Dermis blood vessel endothelial cell (primary cell): ENCODE measurements at places on chromosomes 16 and 17.

DNA sequence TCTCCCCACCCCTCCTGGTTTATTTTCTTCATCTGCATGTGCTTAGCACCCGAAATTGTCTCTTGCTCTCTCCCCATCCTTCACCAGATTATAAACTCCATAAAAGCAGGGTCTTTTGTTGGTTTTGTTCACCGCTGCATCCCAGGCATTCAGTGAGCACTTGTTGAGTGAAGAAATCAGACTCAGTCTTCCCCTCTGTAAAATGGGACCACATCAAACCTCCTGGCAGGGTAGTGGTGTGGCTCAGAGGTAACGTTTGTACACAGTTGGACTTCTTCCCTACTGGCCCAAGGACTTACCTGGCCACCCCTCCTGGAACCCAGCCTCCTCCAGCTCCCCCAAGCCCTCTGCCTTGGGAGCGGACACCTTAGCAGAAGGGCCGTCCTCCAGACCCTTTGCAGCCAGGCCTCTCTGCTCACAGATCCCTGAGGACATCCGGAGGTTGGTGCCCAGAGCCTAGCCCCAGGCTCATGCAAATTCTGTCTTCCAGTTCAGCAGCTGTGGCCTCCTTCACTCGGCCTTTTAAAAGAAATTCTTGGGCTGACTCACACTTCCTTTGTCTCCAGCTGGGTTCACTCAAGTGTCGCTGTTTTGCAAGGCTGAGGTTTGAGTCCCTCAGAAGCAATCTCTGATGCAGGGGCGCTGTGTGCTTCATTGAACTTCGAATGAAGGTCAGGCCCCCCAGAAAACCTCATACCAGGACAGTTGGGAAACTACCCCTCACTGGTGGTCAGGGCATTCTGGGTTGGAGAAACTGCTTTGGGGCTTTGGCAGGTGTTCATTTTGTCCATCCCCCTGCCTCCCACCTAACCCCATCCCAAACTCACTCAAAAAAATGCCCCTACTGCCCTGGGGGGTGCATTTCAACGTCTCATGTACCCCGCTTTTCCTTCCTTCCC lies 16.8 kb upstream of the RMI2 start:
- peak; percentile 86 for DNase-seq

DNA sequence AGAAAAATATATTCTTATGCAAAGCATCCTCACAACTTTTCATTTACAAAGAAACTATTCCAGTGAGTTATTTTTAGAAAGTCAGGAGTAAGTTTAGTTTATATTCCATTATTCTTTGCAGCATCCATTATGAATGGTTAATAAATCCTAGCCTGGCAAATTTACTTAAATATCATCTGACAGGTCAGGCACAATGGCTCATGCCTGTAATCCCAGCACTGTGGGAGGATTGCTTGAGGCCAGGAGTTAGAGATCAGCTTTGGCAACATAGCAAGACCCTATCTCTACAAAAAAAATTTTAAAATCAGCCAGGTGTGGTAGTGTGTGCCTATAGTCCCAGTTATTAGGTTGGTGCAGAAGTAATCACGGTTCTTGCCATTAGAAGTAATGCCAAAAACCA lies 12.9 kb downstream of the ESRP2 start:
- DNase-seq: no peak

- DNase-seq: no peak
These were observed 4.1 kb downstream of the ACE start for GRCh38 chr17:63480826-63481487.

- peak; percentile 75 for DNase-seq
These were observed 3.4 kb downstream of the STH start for GRCh38 chr17:46002311-46002972.

DNA sequence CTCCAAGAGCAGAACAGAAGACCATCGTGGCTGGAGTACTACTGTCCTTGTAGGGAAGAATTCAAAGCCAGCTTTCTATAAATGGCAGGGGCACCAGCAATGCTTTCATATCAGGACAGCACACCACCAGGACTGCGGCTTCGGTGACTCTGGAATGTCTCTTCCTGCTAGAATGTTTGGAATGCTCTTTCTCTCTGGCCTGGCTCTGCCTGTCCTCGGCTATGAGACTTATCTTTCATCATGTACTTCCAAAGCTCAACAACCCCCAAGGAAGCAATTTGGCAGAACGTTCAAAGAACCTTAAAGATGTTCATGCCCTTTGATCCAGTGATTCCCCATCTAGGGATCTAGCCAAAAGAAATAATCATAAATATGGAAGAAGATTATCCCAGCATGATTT lies 52.7 kb upstream of the NOG start:
- DNase-seq: no peak

DNA sequence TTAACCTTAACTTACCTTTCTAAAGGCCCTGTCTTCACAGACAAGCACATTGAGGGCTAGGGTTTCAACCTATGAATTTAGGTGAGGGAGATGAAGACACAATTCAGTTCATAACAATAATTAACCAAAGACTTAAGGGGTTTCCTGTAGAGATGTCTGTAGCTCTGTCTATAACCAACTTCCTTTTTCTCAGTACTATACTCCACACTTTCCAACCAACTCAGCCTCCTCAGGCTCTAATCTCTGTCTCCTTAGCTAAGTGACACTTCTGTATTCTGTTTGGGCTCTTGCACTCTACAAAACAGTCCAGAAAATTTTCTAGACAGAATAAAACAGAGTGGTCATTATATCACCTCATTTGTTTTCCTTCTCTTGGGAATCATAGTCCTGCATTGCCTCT lies 25.8 kb downstream of the CAPNS2 start:
- no peak for DNase-seq

DNA sequence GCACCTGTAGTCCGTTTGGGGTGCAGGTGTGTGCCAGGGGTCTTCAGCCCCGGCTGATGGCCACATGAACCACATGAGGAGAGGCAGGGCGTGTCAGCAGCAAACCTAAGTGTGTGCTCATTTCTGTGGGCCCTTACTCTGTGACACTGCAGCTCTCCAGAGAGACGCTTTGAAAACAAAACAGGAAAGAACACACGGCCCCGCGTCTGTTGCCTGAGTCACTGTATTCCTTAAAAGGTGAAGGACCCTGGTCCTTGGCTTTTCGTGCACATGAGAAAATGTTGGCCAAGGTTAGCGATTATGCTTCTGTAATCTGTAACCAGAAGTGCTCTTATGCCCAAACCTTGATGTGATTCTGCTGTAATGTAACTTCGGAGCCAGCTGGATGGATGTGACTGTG lies 22.6 kb downstream of the ENDOV start:
- DNase-seq: no peak

DNA sequence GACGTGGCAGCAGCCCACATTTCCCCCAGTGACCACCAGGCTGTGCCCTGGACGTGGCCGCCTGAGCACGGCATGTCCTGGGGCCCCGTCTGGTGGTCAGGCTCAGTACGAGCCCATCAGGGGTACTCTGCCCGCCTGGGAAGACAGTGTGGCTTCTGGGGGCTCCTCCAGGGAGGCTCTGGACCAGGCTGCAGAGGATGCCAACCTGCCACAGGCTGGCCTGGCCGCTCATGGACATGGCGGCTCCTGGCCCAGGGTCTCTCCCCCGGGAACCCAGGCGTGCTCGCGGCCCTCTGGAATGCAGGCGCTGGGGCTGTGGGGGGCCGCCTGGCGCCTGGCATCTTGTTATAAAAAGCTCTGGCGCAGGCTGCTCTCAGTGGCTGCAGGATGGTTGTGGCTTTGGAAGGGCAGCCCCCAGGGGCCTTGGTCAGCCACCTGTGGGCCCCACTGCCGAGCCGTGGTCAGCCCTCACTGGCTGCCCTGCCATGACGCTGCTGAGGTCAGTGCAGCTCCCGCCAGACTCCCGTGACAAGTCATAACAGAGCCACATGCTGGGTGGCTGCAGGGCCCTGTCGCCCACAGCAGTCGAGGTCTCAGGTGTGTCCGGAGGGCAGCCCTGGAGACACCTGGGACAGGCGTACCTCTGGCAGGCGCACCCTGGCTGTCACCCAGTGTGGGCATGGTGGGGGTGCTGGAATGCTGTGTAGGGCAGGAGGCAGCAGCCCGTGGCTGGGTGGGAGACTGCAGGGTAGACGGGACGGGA lies 15.0 kb downstream of the CENPX start:
- DNase-seq: no peak

DNA sequence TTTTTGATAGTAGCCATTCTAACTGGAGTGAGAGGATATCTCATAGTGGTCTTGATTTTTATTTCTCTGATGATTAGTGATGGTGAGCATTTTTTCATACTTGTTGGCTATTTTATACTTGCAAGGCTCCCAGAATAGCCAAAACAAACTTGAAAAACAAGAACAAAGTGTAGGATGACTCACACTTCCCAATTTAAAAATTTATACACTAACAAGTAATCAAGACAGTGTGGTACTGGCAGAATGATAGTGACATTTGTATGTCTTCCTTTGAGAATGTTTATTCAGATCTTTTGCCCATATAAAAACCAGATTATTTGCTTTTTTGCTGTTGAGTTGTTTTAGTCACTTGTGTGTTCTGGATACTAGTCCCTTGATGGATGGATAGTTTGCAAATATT lies 17.8 kb downstream of the SPECC1 start:
- DNase-seq: no peak

GRCh38 chr17:57615836-57616757 lies 129.0 kb downstream of the CCDC182 start:
- DNase-seq: no peak

DNA sequence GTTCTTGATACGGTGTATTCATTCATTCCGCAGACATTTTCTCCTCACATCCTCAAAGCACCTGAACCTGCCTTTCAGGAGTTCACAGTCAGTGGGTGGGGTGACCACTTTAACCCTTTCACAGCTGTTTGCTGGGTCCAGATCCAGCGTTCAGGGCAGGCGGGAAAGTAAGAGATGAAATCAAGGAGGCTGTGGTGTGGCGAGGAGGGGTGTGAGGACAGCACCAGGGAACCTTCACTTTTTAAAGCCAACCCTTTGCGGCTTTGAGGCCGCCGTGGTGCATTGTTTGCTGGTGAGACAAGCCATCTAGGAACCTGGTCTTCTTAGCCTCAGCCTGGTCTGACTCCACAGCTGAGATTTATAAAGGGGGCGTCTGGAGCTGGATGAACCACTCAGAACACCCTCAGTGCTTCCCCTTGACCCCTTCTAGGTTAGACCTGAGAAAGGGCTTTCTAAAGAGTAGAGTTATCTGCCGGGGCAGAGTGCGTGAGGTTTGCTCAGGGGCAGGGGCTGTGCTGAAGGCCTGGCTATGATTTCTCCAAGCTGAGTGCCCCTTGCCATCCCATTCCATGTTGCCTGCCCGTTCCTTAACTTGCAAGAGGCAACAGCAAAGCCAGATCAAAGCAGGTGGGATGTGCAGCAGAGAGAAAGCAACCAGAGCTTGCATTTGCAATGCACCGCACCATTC lies 933 bp downstream of the CCR7 start:
- no peak for DNase-seq

- DNase-seq: no peak
These were observed 101.1 kb downstream of the CLEC16A start for GRCh38 chr16:11045441-11045840.
